ENCODE measurements at places on chromosomes 3 and 15.

DNA sequence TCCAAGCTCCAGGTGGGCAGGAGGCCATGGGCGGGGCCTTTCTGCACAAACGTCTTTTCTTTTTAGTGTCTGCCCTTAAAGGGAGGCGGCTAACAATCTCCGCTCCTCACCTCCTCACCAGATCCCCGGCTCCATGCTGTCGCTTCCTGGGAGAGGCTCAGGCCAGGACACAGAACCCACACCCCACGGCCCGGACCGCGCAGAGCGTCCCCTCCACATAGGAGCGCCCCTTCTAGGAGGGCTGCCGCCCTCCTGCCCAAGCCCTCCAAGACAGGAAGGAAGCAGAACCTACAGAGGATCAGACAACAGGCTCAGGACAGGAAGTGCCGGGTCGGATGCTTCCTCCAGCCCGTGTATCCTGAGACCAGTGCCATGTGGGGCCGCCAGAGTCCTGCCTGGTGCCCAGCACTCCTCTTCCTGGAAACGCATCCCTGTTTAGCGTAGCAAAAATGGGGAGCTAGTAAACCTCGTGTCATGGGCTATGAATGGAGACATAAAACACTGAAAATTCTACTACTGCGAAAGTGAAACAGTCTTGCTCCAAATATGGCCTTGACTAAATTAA is 83.2 kb upstream of the ATP10A start:
- DNase-seq, result no peak

DNA sequence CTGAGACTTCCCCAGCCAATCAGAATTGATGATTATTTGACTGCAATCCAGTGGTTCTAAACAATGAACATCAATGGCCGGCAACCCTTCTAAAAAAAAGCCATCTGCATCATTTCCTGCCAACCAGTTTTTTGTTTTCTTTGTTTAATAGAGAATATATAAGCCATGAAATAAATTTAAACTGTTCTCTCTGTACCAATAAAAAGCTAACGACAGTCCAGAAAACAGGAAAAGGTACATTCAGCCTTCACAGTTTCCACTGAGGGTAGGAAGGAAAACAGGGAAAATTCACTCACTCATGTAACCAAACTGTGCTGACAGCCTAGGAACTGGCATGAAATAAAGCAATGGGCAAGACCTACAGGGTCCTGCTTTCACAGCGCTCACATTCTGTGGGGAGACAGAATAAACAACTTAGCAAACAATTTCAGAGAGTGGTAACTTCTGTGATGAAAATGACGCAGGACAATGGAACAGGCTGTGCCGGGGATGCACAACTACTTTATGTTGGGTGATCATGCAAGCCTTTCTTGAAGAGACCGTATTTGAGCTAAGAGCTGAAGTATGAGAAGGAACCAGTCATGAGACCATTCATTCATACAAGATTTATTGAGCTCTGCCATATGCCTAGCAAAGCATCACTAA is 630.1 kb downstream of the MAGI1 start:
- DNase-seq, result no peak

DNA sequence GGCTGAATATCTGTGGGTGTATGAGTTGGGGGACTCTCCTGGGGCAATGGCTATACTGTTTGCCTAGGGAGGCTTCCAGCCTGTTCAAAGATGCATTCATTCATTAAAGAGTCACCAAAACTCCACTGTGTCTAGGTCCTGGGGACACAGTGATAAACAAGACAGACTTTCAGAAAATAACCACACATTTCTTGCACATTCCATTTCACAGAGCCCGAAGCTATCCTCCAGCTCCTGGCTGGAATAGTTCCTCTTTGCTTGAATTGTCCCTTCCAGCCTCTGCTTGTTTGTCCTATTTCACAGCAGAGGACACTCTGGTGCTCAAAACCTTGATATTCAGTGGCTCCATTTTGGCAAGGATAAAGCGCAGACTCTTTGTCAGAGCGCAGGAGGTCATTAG is 61.7 kb upstream of the ITGA11 start:
- DNase-seq, result no peak

- DNase-seq, result peak; percentile 60
Observed at GRCh38 chr3:150890295-150890694, 14.9 kb downstream of the MINDY4B start.

GRCh38 chr15:73608941-73609340 is 24.2 kb downstream of the NPTN start:
- peak; percentile 64 for DNase-seq

- no peak for DNase-seq
Observed at GRCh38 chr3:126955004-126955790, 27.7 kb upstream of the PLXNA1 start.

DNA sequence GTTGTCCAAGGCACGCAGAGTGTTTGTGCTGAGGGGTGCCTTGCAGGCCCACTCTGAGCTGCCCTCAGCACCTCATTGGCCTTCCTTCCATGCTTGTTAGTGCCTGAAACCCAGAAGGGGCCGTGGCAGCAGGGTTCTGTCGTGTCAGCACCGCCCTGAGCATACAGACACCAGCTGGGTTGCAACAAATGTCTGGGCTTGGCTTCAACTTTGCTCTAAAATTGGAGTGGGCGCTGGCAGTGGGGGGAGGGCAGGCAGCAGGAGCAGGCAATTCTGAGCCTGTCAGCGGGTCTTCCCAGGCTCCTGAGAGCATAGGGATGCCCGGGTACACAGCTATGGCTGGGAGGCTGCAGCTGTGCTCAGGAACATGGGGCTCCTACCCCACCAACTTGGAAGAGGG is 464.3 kb downstream of the EPHA3 start:
- DNase-seq, result no peak

GRCh38 chr3:147572970-147573340 is 163.8 kb downstream of the ZIC1 start:
- DNase-seq, result no peak

GRCh38 chr15:58546635-58547627 is 115.1 kb downstream of the LIPC start:
- peak; percentile 97 for DNase-seq

GRCh38 chr15:25803541-25803940 is 59.6 kb downstream of the ATP10A start:
- DNase-seq, result no peak

GRCh38 chr15:55124616-55125015 is 72.1 kb downstream of the RSL24D1 start:
- DNase-seq, result no peak

- peak; percentile 17 for DNase-seq
Observed at GRCh38 chr15:77454951-77455350, 34.3 kb downstream of the HMG20A start.

DNA sequence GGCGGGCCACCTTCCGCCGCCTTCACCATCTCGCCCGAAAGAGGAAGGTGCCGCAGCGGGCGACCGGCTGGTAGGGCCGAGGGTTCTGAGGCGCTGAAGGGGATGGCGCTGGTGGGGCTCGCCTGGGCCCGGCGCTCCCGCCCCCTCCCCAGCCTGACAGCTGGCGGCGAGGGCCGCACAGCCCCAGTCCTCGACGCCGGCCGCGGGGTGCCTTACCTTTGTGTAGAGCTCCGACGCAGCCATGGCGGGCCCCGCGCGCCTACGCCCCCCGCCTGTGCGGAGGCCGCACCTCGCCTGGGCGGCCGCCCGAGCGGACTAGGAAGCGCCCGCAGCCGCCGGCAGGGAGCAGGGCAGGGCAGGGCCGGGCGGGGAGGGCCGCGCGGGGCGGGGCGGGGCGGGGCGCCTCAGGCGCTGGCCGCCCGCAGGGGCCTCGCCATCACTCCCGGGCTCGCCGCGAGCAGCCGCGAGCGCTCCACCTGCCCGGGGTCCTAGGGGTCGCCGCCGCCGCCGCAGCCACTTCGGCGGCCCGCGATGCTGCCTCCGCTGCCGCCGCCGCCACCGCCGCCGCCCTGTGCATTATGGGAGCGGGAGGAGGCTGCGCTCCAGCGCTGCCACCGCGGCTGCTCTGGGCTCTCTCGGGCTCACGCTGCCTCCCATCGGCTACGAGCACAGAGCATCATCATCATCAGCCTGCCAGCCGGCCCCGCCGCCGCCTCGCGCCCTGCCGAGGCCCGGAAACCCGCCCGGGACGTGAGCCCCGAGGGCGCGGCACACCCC is at the start of gene MYO5A:
TSS of gene MYO5A (minus strand) at position 317 of the 777 bp plus-strand sequence. CDS start at position 243, 74 bp downstream.
- DNase-seq, result peak; percentile 73

DNA sequence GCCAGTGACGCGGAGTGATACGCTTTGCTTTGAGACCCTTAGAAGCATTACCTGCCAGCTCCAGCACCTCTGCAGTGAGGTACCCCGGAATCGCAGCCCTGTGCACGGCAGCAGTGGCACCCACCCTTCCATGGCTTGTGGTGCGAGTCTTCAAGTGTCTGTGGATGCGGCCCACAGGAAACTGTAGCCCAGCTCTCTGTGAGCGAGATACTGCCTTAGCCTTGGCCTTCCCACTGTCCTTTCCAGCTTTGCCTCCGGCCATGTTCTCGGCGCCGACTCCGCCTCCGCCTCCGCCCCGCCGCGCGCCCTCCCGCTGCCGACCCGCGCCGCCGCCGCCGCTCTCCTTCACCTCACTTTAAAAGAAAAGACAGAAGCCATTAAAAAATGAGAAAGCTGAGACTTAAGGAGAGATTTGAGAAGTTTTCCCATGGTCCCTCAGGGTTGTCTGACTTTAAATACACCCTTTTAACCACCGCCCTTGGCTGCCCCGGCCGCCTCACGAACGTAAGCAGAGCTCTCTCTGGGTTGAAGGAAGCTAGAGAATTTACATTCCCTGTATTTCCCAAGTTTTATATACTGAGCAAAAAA is 78.5 kb upstream of the FAM174B start:
- peak; percentile 25 for DNase-seq

DNA sequence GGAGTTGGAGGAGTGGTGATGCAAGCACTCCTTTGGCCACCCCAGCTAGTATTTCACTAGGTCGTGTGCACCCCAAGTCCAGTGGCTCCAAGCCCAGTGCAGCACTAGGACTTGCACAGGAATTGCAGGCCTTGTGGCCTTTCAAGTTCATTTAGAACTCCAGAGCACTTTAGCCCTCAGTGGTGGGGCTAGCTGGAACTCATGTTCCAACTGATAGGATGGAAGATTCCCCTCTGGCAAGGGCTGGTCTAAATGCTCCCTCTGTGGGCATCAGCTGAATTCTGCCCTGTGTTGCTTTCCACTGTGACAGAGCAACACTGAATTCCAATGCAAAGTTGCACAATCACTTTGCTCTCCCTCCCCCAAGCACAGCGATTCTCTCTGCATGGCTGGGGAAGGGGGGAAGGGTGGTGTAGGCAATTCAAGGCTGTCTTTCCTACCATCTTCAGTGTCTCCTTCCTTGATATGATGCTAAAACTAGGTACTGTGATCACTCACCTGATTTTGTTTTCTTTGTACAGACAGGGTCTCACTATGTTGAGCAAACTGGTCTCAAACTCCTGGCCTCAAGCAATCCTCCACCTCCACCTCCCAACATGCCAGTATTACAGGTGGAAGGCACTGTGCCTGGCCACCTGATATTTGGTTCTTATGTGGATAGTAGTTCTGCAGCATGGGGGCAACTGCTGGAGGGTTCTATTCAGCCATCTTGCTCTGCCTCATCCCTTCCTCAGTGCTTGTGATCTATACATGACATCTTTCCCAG is 10.3 kb downstream of the USF3 start:
- DNase-seq, result peak; percentile 67

GRCh38 chr3:85259748-85260147 is 301.0 kb downstream of the CADM2 start:
- no peak for DNase-seq

DNA sequence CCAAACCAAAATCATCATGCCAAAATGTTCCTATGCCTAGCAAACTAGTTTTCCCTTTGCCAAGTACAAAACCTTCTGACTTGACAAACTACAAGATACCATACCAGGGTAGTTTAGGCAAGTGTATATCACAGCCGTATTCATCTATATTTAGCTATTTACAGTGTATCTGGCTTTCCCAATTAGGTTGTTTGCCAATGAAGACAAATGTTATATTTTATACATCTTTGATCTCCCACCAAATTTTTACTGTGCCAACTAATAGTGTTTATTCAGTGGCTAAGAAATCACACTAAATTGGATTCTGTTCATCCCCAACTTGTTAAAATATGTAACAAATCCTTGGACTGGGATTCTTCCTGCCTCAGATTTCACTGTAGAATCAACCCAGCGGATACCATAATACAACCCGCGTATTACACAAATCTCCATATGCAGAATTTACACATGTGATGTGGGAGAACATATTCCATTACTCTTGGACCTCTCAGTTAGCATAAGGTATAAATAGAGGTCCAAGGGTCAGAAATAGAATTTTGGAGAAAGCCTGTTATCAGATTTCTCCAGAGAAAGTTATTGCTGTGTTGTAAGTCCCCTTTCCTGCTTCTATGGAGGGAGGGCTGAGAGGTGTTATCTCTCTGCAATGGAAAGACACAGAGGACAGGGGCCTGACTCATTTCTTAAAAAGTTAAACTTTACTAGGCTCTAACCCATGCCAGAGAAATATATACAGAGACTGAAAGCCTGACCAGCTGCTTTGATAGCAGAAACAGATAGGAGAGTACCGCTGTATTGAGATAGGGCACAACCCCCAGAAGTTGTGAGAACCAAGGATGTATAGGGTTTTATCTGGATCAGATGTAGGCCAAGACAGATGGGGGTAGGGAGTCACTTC is 467.0 kb downstream of the FGF12 start:
- DNase-seq, result no peak

DNA sequence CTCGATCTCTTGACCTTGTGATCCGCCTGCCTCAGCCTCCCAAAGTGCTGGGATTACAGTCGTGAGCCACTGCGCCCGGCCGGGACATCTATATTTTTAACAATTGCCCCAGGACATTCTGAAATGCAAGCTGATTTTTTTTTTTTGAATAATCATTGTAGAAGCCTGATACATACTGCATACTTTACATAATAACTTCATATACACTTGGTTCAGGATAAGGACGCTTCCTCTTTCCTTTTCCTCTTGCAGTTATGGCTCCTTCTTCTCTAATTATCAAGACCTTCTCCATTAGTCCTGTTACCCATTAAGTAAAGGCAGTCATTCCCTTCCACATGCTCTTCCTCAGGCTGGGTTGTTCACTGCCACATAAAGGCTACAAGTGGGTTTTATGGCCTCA is 58.3 kb downstream of the SLCO3A1 start:
- DNase-seq, result no peak

GRCh38 chr3:4984511-4984864 is 5.3 kb downstream of the BHLHE40 start:
- peak; percentile 38 for DNase-seq

- no peak for DNase-seq
Observed at GRCh38 chr3:10994306-10994705, 1.8 kb downstream of the SLC6A1 start.

DNA sequence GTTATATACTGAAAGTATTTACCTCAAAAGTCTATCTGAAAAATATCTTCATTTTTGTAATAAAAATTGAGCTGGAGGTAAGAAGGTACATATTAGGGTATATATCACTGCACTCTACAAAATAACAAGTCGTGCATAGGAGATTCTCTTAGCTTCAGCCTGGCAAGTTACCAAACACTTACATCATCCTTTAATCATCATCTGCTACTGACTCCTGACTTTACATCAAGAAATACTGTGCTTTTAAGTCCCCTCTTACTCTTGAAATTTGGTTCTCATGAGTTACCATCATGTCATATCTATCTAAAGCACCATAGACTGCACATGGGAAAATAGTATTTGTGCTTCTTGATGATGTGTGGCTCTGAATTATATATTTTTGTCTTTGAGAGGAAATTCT is 50.8 kb downstream of the LYSMD4 start:
- peak; percentile 76 for DNase-seq

Data from AG10803 (cell line).